ENCODE measurements at places on chromosomes 1 and 21. TPM values are rescaled to one million over a fixed set of nuclear protein-coding genes. Genes with fewer than 3 reads are reported as not detected.

The LMX1A gene
- not detected for total RNA-seq

GRCh38 chr1:201481761-201482493 lies 12.9 kb upstream of the PHLDA3 start:
- peaks cover 2% of the 10 kb centered on the region for H3K36me3 ChIP-seq
- peak; percentile 87 for DNase-seq
- H3K4me1 ChIP-seq, result peaks cover 14% of the 10 kb centered on the region
- H3K27me3 ChIP-seq, result peaks cover 22% of the 10 kb centered on the region
- peak overlapping the region; percentile 57 for H3K4me3 ChIP-seq

DNA sequence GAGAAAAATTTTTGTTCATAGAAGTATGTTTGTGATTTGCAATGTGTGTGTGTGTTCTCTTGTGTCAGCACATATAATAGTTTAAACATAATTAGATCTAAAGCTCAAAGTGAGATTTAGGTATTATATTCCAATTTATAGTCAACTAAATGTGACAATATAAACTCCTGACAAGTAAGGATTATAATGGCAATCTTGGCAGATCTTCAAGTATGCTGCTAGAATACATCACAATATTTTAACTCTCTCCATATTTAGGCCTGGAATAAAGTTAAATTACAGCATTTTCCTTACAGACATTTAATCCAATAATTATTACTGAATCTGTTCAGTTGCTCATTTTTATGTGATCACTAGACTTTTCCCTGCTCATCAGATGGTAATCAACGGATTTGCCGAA lies 65.8 kb downstream of the LYPLAL1 start:
- no peaks in the 10 kb centered on the region for H3K4me1 ChIP-seq
- H3K27me3 ChIP-seq, result no peaks in the 10 kb centered on the region
- no peak overlapping the region for H3K27ac ChIP-seq

DNA sequence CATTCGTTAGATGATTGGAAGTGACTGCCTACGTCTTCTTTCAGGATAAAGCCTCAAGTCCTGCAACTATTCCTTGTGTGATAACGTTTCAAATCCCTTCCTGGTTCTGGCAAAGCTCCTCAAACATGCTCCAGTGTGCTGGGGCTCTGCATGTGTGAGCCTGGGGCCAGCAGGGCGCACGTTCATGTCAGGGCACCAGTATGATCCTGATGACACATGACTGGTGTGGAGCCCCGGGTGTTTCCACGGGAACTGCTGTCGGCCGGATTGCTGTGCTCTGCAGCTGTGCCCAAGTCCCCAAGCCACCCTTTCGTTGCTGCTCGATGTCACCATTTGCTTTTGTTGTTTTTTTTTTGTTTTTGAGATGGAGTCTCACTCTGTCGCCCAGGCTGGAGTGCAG lies 21.3 kb downstream of the KRTAP10-1 start:
- H3K27me3 ChIP-seq, result no peaks in the 10 kb centered on the region
- no peak for DNase-seq
- no peaks in the 10 kb centered on the region for H3K4me1 ChIP-seq
- H3K36me3 ChIP-seq, result no peaks in the 10 kb centered on the region

- no peaks in the 10 kb centered on the region for H3K36me3 ChIP-seq
- no peak overlapping the region for H3K4me3 ChIP-seq
- no peaks in the 10 kb centered on the region for H3K4me1 ChIP-seq
- no peak overlapping the region for H3K27ac ChIP-seq
- DNase-seq, result no peak
These were observed 176.9 kb upstream of the HMGB4 start for GRCh38 chr1:33687000-33687399.

The SLC45A1 gene
- 0.56 TPM for total RNA-seq

- no peak overlapping the region for H3K27ac ChIP-seq
- peak; percentile 45 for DNase-seq
- peaks cover 2% of the 10 kb centered on the region for H3K4me1 ChIP-seq
- H3K4me3 ChIP-seq, result no peak overlapping the region
These were observed 11.8 kb upstream of the TTC22 start for GRCh38 chr1:54812801-54813484.

The NPPB gene
- total RNA-seq, result not detected

DNA sequence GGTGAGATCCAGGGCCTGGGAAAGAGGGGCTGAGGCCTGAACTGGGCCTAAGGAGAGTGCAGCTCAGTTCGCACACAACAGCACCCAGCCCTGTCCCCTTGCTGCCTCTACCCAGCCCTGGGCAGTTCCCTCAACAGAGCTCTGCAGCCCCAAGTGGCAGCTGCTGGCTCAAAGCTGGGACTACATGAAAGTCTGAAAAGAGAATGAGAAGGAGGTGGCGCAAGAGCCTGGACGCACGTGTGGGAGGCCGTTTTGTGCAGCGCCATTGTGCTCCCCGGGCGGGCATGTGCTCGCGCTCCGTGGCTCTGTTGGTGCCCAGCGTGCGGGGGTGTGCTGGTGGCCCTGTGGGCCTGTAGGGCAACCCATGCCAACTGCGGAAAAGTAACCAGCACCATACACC lies 10.3 kb downstream of the GPR37L1 start:
- H3K36me3 ChIP-seq, result peaks cover 10% of the 10 kb centered on the region
- H3K27me3 ChIP-seq, result no peaks in the 10 kb centered on the region
- H3K4me3 ChIP-seq, result no peak overlapping the region
- no peak overlapping the region for H3K27ac ChIP-seq

GRCh38 chr1:92953491-92953890 lies 7.8 kb downstream of the DIPK1A start:
- H3K4me3 ChIP-seq, result peak overlapping the region; percentile 16
- peaks cover 52% of the 10 kb centered on the region for H3K4me1 ChIP-seq
- peak overlapping the region; percentile 70 for H3K27ac ChIP-seq
- H3K36me3 ChIP-seq, result peaks cover 3% of the 10 kb centered on the region

GRCh38 chr1:226476648-226477319 lies 68.9 kb upstream of the PARP1 start:
- H3K27ac ChIP-seq, result no peak overlapping the region
- no peaks in the 10 kb centered on the region for H3K36me3 ChIP-seq
- DNase-seq, result no peak
- H3K4me3 ChIP-seq, result no peak overlapping the region
- H3K27me3 ChIP-seq, result peaks cover 1% of the 10 kb centered on the region

GRCh38 chr1:234111458-234112142 lies 207.1 kb downstream of the SLC35F3 start:
- no peak overlapping the region for H3K27ac ChIP-seq
- H3K27me3 ChIP-seq, result peaks cover 11% of the 10 kb centered on the region
- H3K4me3 ChIP-seq, result no peak overlapping the region
- H3K4me1 ChIP-seq, result peaks cover 4% of the 10 kb centered on the region

GRCh38 chr1:45325851-45326506 lies 716 bp upstream of the HPDL start:
- DNase-seq, result no peak
- H3K4me3 ChIP-seq, result peak overlapping the region; percentile 88
- no peaks in the 10 kb centered on the region for H3K27me3 ChIP-seq
- H3K36me3 ChIP-seq, result peaks cover 29% of the 10 kb centered on the region
- H3K27ac ChIP-seq, result peak overlapping the region; percentile 87
- H3K4me1 ChIP-seq, result peaks cover 11% of the 10 kb centered on the region

DNA sequence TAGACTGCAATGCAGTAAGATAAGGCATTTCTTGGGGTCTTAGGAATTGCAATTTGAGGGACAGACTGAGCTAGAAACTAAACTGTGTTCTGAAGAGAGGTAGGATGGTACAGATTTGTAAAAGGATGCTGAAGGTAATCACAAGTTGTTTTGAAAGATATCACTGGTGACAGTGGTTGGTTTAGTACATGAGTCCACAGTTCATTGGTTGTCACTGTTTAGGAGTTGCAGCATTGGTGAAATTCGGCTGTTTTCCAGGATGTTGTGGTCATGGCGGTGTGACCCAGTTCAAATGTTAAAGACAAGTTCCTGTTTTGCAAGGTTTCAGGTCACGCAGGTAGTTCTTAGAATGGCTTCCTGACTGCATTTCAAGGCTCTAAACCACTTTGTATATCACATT lies 292.8 kb upstream of the B3GALT2 start:
- peak; percentile 91 for DNase-seq
- H3K27me3 ChIP-seq, result no peaks in the 10 kb centered on the region
- peaks cover 24% of the 10 kb centered on the region for H3K36me3 ChIP-seq
- peak overlapping the region; percentile 96 for H3K27ac ChIP-seq
- peak overlapping the region; percentile 18 for H3K4me3 ChIP-seq

The RNU1-3 gene
- total RNA-seq, result 1,043 TPM

DNA sequence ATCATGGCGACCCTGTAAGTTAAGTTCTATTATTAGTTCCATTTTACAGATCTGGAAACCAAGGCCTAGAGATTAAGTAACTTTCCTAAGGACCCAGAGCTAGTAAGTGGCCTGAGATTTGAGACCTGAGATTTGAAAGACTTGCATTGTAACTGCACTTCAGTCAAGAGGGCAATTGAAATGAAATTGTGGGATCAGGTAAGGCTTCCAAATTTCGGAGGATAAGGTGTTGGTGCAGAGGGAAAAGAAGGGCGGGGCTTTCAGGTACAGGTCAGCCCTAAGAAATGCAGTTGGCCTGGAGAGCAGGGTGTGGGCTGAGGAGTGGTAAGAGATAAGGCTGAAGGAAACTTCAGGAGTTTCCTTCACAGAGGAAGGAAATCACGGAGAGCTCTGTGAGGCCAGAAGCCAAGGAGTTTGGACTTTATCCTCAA lies 51.1 kb downstream of the SLC16A1 start:
- H3K27ac ChIP-seq, result no peak overlapping the region
- H3K36me3 ChIP-seq, result peaks cover 4% of the 10 kb centered on the region
- no peak overlapping the region for H3K4me3 ChIP-seq
- DNase-seq, result no peak

DNA sequence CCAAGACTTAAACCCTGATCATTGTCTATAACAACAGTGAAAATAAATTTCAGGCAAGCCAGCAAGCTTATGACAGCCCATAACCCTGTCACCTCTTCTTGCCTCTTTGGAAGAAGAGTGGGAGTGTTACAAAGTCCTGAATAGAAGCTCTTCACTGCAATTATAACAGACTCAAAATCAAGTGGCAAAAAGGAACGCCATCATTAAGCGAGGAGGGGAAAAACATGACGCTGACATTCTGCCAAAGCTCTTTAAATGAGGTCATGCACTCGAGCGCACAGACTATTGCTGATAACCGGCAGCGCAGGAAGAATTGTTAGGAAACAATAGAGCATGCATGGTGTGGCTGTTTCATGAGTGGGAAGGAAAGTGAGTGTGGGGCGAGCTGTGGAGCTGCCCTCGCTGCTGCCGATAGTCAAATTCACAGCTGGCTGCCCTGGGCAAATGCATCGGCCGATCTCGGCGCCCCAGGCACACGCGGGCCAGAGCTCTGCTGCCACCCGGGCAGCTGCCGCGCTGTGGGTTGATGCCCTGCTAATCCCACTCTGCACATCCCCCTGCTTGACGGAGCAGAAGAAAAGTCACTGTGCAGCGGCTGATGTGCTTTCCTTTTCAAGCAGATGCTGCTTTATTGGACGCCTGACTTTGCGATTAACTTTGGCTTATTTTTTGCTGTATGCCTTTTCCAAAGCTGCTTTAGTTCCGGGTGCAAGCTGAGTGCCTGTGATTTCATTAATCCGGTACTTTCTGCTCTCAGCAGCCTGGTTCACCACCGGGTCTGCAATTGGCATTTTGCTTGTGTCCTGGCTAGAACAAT lies 102.4 kb upstream of the ST6GALNAC5 start:
- H3K4me3 ChIP-seq, result no peak overlapping the region
- no peaks in the 10 kb centered on the region for H3K36me3 ChIP-seq
- no peak for DNase-seq
- peaks cover 20% of the 10 kb centered on the region for H3K27me3 ChIP-seq
- no peak overlapping the region for H3K27ac ChIP-seq

The OR2L8 gene
- 0.34 TPM for total RNA-seq

GRCh38 chr1:209927466-209927865 lies 10.6 kb upstream of the SYT14 start:
- peaks cover 13% of the 10 kb centered on the region for H3K27me3 ChIP-seq
- H3K4me1 ChIP-seq, result no peaks in the 10 kb centered on the region
- no peak overlapping the region for H3K27ac ChIP-seq
- no peak overlapping the region for H3K4me3 ChIP-seq

- DNase-seq, result no peak
- H3K27me3 ChIP-seq, result no peaks in the 10 kb centered on the region
- H3K27ac ChIP-seq, result peak overlapping the region; percentile 26
- H3K36me3 ChIP-seq, result peaks cover 37% of the 10 kb centered on the region
These were observed 34.0 kb downstream of the MACF1 start for GRCh38 chr1:39238476-39238875.

GRCh38 chr21:34819357-34819999 lies 150.7 kb downstream of the CLIC6 start:
- H3K4me3 ChIP-seq, result no peak overlapping the region
- peaks cover 5% of the 10 kb centered on the region for H3K4me1 ChIP-seq
- no peak for DNase-seq
- no peak overlapping the region for H3K27ac ChIP-seq
- H3K27me3 ChIP-seq, result no peaks in the 10 kb centered on the region
- peaks cover 19% of the 10 kb centered on the region for H3K36me3 ChIP-seq

- H3K27me3 ChIP-seq, result peaks cover 10% of the 10 kb centered on the region
- peaks cover 59% of the 10 kb centered on the region for H3K4me1 ChIP-seq
- DNase-seq, result no peak
- no peak overlapping the region for H3K27ac ChIP-seq
- no peaks in the 10 kb centered on the region for H3K36me3 ChIP-seq
These were observed 43.4 kb upstream of the COL6A2 start for GRCh38 chr21:46054451-46054881.

The RUNX3 gene
- total RNA-seq, result 183 TPM

The TSHB gene
- total RNA-seq, result not detected

The DIRAS3 gene
- total RNA-seq, result 0.18 TPM

The RGS1 gene
- 27.5 TPM for total RNA-seq

The TATDN3 gene
- total RNA-seq, result 17.4 TPM

DNA sequence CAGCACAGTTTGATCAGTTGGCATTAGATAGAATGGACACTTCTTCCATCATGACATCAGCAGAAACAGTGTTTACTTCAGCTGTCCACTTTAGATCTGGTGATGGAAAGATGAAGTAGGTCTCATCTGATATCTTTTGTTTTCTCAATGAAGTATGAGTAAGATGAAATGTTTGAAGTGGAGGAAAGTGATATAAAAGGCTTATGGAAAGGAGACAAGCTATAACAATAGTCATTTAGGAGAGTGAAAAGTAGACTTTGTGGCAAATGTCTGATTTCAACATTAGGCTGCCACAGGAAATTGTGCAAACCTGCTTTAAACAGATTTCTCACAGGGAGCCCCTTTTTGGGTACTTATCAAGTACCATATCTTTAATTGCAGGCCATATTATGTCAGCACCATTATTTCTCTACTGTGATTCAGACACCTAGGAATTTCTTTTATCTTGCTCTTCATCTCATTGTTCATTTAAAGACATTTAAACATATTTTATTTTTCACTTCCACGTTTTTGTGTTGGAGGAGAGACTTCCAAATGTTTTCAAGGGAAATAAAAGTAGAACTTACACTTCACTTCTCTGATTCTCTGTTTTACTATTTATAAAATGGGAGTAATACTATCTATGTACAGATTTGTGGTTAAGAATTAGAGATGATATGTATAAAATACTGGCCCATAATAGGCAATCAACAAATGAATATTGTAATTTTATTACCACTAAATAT lies 18.1 kb downstream of the PDC start:
- peaks cover 11% of the 10 kb centered on the region for H3K4me1 ChIP-seq
- DNase-seq, result no peak
- no peaks in the 10 kb centered on the region for H3K27me3 ChIP-seq
- no peak overlapping the region for H3K4me3 ChIP-seq
- H3K36me3 ChIP-seq, result no peaks in the 10 kb centered on the region
